IMR-90 (cell line): ENCODE measurements at places on chromosomes 3 and 15. TPM values are rescaled to one million over a fixed set of nuclear protein-coding genes. Genes with fewer than 3 reads are reported as not detected.

Gene NRROS
- total RNA-seq = under 0.01 TPM in 1 of 2 replicates, not detected in the other

Gene GPR156
- 0.18 and 0.28 TPM in 2 replicates for total RNA-seq

GRCh38 chr3:194312743-194313281 lies 38.3 kb downstream of the CPN2 start:
- peak; percentile 49 for DNase-seq

Gene KIF15
- 8.4 and 10.8 TPM in 2 replicates for total RNA-seq

DNA sequence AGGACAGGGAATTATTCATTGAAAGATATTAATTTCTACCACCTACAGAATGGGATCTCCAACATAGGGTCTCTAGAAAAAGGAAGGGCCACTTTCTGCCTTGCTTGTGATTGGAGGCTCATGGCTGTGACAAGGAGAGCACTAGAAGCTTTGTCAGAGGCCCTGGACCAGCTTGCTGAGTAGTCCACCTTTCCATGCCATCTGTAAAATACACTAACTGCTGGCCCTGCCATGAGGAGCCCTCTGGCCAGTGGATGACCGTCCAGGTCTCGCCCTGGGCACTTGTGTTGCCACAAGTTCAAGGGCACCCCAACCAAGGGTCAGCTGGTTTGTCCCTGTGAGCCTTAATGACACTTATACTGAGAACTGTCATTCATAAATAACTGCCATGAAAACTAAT lies 1.6 kb upstream of the SYNM start:
- no peak for DNase-seq

GRCh38 chr3:39196671-39197356 lies 4.4 kb upstream of the XIRP1 start:
- peak; percentile 7 for DNase-seq

GRCh38 chr3:124966521-124967445 lies 32.2 kb upstream of the MUC13 start:
- DNase-seq = no peak

GRCh38 chr15:97691799-97692198 lies 268.7 kb upstream of the ARRDC4 start:
- DNase-seq = no peak

GRCh38 chr15:32869776-32870175 lies 152.0 kb downstream of the GREM1 start:
- DNase-seq = no peak

Gene ROPN1
- total RNA-seq = 0.18 TPM in 1 of 2 replicates, not detected in the other

- DNase-seq = no peak
Measured at GRCh38 chr3:54322354-54322753, 200.0 kb downstream of the CACNA2D3 start.

DNA sequence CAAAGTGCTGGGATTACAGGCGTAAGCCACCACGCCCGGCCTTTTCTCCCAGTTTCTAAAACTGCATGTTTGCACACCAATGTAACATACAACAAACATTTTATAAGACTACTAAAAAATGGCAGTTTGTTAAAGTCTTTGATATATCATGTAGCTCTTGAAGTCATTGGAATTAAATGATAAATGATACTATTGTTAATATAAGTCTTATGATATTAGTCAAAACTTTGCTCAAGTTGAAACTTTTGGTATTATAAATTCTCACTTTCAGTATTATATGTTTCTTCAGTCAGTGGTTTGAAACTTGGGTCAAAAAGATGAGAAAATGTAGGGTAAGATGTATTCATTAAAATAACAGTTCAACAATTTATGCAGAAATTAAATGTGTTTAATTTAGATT lies 117.6 kb upstream of the TBL1XR1 start:
- no peak for DNase-seq

DNA sequence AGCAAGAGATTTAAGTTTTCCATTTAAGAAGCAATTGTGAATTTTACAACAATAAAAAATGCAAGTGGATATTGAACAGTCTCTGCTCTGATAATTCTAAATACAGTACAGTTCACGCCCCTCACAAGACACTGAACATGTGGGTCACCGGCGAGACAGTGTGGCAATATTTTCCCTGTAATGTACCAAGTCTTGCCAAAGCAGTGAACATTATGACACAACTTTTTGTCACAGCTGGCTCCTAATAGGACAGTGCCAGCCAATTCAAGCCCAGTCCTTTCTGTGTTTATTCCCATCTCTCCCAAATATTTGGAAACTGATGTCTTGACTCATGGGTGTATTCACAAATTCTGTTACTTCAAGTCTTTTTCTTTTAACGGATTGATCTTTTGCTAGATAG lies 62.3 kb downstream of the PPARG start:
- no peak for DNase-seq

Gene FOXP1
- total RNA-seq = 128 and 132 TPM in 2 replicates

Gene CHRNA7
- not detected in 2 replicates for total RNA-seq

DNA sequence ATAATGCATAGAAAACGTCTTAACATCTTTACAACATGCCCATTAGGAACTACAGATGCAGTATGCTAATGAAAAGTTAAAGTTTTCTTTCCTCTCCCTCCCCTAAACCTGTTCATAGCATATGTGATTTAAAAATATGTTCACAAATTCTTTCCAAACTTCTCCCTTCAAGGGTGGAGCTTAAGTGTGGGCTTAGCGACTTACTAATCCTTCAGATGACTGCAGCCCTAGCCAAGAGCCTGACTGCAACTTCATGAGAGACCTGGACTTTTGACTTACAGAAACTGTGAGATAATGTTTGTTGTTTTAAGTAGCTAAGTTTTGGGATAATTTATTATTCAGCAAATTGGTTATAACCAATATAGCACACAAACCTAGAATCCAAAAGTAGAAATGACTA lies 22.0 kb upstream of the ANXA2 start:
- peak; percentile 51 for DNase-seq

- DNase-seq = no peak
Measured at GRCh38 chr15:35330048-35330695, 215.8 kb downstream of the DPH6 start.

Gene CCDC80
- 387 and 406 TPM in 2 replicates for total RNA-seq

DNA sequence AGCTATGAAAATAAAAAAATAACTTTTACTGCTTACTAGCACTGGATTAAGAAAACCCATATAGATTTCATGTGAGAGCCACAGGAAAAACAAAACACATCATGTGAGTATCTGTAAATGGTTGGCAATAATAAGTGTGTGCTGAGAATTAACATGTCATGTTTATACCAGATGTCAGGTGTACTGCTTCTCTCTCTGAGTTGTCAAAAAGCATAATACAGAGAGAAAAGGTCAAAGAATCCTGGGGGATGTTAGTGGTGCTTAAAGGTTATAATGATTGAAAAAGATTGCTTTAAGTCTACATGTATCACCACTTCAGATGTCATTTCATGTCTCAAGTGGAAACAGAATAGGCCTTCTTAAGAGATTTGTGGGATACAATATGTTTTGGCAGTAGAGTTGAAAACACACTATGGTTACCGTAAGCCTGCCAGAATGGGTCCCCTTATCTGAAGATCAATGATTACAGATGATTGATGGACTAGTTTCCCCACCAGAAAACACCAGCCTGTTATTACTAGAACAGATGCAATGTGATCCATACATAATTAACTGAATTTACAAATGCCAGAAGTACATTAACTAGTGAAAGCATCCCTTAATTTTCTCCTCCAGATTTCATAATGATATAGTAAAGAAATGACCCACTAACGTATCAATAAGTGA lies 204.1 kb downstream of the CNTN3 start:
- no peak for DNase-seq

DNA sequence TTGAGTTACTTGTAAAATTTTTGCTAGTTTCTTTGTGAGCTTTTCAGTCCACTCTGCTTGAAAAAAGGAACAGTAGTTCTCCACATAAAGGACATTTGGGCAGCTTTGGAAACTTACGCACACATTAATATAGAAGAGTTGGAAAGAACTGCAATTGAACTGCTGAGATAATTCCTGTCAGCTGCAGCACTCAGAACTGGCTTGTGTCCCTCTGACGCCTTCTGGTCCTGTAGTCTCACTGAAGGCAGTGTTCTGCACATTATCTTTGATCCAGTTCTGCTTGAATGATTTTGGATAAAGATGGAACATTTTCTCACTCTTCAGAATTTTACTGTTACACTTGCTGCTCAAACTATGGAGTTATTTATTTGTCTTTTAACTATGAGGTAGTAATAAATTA lies 901.9 kb downstream of the OTOL1 start:
- DNase-seq = no peak
